A549 treated with AZD2906 at 1 μM for 4 hours (cell line): ENCODE measurements at places on chromosomes 2 and 18. TPM values are rescaled to one million over a fixed set of nuclear protein-coding genes. Genes with fewer than 3 reads are reported as not detected.

ZNF892 gene
- 0.21 to 0.95 TPM (median 0.65 TPM) in 5 replicates for total RNA-seq

TEKT4 gene
- total RNA-seq = not detected in 5 replicates

UGT1A8 gene
- 0.03 to 0.10 TPM (median 0.07 TPM) in 3 of 5 replicates, not detected in the others for total RNA-seq

ATP9B gene
- 13.3 to 15.8 TPM (median 15.5 TPM) in 5 replicates for total RNA-seq

G6PC2 gene
- not detected in 5 replicates for total RNA-seq

EMILIN2 gene
- total RNA-seq = 9.0 to 14.7 TPM (median 12.9 TPM) in 5 replicates

CD8A gene
- total RNA-seq = 0.18 to 0.55 TPM (median 0.24 TPM) in 5 replicates

KCNJ3 gene
- total RNA-seq = not detected in 5 replicates

REEP1 gene
- total RNA-seq = 0.92 to 1.1 TPM (median 1.0 TPM) in 5 replicates

EMX1 gene
- total RNA-seq = 0.14 to 0.20 TPM (median 0.18 TPM) in 4 of 5 replicates, not detected in the other

FNDC4 gene
- 4.2 to 5.4 TPM (median 4.5 TPM) in 5 replicates for total RNA-seq

GAREM1 gene
- total RNA-seq = 5.1 to 5.8 TPM (median 5.5 TPM) in 5 replicates

EN1 gene
- total RNA-seq = 0.63 to 0.99 TPM (median 0.92 TPM) in 5 replicates

SCYGR4 gene
- not detected in 5 replicates for total RNA-seq

SIX3 gene
- total RNA-seq = 2.7 to 4.3 TPM (median 3.7 TPM) in 5 replicates

SEMA4F gene
- total RNA-seq = 8.7 to 11.8 TPM (median 10.7 TPM) in 5 replicates

STPG4 gene
- total RNA-seq = 0.03 to 0.07 TPM in 2 of 5 replicates, not detected in the others

MFSD2B gene
- total RNA-seq = 0.42 to 0.79 TPM (median 0.56 TPM) in 5 replicates

PROKR1 gene
- 0.01 TPM in 1 of 5 replicates, not detected in the others for total RNA-seq

CRYBA2 gene
- total RNA-seq = 0.10 to 0.25 TPM in 2 of 5 replicates, not detected in the others

FIGN gene
- total RNA-seq = 1.7 to 2.3 TPM (median 2.1 TPM) in 5 replicates

RNF103 gene
- 53.6 to 67.2 TPM (median 63.5 TPM) in 5 replicates for total RNA-seq

NCKAP1 gene
- total RNA-seq = 87.3 to 111 TPM (median 101 TPM) in 5 replicates

SERPINB12 gene
- total RNA-seq = not detected in 5 replicates

OTX1 gene
- 3.5 to 4.6 TPM (median 3.7 TPM) in 5 replicates for total RNA-seq

EVX2 gene
- 0.01 TPM in 1 of 5 replicates, not detected in the others for total RNA-seq

MIB1 gene
- 5.4 to 9.8 TPM (median 8.1 TPM) in 5 replicates for total RNA-seq

DQX1 gene
- 0.07 to 0.15 TPM (median 0.13 TPM) in 5 replicates for total RNA-seq

KLHL14 gene
- total RNA-seq = not detected in 5 replicates

DSG1 gene
- total RNA-seq = not detected in 5 replicates

GNLY gene
- 0.20 to 0.45 TPM (median 0.35 TPM) in 4 of 5 replicates, not detected in the other for total RNA-seq

RFX8 gene
- total RNA-seq = not detected in 5 replicates

DOCK10 gene
- total RNA-seq = 20.7 to 30.1 TPM (median 23.3 TPM) in 5 replicates

TMEM247 gene
- not detected in 5 replicates for total RNA-seq

DES gene
- 0.14 to 0.69 TPM (median 0.27 TPM) in 5 replicates for total RNA-seq

WDR33 gene
- 18.2 to 22.8 TPM (median 22.3 TPM) in 5 replicates for total RNA-seq

SATB2 gene
- 2.7 to 3.2 TPM (median 3.0 TPM) in 5 replicates for total RNA-seq

GAL3ST2 gene
- total RNA-seq = 0.11 to 0.37 TPM (median 0.25 TPM) in 5 replicates

ACADL gene
- total RNA-seq = 0.03 to 0.09 TPM (median 0.07 TPM) in 4 of 5 replicates, not detected in the other

DNAJC5G gene
- not detected in 5 replicates for total RNA-seq

INO80C gene
- 22.3 to 25.9 TPM (median 24.9 TPM) in 5 replicates for total RNA-seq
